Fibroblast of the aortic adventitia (primary cell): ENCODE measurements at places on chromosomes 5 and 9. TPM values are rescaled to one million over a fixed set of nuclear protein-coding genes. Genes with fewer than 3 reads are reported as not detected.

Gene FST
- total RNA-seq: 80.2 and 104 TPM in 2 replicates

Gene ADAMTSL1
- 41.8 and 179 TPM in 2 replicates for total RNA-seq

GRCh38 chr9:93949694-93950449, 5.3 kb downstream of the BARX1 start:
- DNase-seq: no peak

Gene ARL14EPL
- 0.18 TPM in 1 of 2 replicates, not detected in the other for total RNA-seq

Gene SLC25A48
- total RNA-seq: not detected in 2 replicates

GRCh38 chr5:155017610-155018009, 4.1 kb downstream of the KIF4B start:
- DNase-seq: no peak

Gene ZNF367
- total RNA-seq: 0.33 and 31.3 TPM in 2 replicates

DNA sequence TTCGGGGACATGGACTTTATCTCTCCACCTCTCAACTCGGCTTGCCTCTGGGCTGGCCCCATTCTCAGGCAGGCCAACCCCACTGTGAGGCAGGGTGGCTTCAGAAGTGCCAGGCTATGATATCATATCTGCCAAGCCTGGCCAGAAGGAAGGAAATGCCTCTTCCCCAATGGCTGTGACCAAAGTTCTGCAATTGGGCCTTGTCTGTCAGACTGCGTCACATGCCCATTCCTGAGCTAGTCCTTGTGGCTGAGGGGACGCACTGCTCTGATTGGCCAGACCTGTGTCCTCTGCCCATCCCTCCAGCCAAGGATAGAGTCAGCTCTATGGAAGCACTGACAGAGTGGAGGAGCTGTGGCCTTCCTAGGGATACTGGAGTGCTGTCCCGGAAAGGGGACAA, 11.9 kb downstream of the SMIM23 start:
- no peak for DNase-seq

Gene OR1Q1
- 0.81 TPM in 1 of 2 replicates, not detected in the other for total RNA-seq

DNA sequence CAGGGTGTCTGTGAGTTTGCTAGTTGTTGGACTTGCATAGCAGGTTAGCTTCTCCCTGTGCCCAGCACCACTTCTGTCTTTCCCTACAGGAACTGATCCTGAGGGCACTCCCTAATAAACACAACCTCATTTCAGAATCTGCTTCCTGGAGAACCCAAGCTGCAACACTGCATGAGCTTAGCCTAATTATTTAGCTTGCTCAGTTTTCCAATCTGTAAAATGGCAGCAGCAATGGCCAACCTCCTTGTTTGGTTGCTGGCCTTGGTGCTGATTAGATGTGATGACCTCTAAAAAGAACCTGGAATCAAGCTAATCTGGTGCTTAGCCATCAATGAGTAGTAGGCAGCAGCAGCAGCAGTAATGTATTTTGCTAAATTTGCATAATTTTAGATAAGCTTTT, 133.9 kb downstream of the ADCY2 start:
- no peak for DNase-seq
